ENCODE measurements at places on chromosomes 13 and 19.

GRCh38 chr13:113636266-113636963 lies 21.6 kb downstream of the ATP4B start:
- no peak for DNase-seq

DNA sequence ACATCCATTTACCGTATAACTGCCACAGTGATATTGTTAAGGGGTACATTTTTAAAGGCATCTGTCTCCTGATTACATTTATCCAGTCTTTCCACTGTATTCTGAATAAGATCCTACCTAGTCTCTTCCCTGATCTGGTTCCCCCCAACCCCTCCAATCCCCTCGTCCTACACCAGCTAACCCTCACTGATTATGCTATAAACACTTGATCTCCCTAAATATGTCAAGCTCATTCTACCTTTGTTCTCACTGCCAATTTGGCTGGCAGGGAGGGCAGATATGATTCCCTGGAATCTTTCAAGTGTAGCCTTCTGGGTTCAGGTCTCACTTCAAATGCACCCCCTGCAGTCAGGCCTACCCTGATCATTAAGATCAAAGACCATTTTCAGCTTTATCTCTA lies 1379.8 kb upstream of the MIR17HG start:
- no peak for DNase-seq

DNA sequence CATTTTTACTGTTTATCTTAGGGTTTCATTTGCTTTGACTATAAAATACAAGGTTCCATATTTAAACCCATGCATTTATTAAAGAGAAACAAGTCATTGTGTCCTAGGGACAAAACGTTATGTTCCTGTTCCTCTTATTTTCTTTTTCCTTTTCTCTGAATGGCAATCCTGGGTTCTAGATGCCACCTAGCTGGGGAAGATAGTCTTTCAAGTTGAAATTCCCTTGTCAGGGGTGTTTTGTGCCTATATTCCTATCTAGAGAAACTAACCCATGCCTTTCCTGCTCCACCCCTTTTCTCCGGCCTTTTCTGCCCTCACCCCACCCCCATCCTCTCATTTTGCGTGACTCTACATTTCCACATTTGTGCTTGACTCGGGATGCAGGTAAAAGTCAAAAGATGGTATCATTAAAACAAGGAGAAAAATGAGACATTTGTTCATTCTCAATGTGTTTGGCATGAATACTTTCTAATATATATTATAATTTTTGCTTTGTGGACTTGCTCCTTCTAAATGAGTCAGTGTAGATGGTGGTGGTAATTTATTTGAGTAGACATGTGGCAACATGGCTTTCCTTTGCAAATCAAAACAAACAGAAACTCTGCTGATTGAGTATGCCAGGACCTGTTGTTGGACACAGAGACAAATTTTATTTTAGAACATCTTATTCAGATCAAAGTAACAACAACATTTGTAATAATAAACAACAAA lies 26.8 kb upstream of the STARD13 start:
- no peak for DNase-seq

DNA sequence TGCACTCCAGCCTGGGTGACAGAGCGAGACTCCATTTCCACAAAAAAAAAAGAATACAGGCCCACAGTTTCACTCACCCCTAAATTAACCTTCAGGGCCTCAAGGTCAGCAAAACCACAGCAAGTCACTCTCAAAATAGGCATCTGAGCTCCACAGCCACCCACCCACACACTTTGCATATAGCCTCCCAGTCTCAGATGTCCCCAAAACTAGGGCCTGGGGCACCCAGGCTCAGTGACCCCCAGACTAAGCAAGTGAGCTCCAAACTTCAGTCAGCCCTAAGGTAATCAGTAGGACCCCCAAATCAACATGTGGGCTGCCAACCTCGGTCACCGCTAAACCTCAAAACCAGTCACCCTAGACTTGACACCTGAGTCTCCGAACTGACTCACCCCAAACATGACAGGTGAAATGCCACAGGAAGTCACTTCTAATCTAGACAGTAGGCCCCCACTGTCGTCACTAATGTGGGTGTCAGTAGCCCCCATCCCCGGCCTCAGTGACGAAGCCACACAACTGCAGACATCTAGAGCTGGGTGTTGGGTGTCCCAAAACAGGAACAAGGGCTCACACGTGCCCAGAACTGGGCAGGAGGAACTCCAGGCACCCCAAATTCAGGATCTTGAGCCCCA lies 13.9 kb downstream of the RABAC1 start:
- no peak for DNase-seq

DNA sequence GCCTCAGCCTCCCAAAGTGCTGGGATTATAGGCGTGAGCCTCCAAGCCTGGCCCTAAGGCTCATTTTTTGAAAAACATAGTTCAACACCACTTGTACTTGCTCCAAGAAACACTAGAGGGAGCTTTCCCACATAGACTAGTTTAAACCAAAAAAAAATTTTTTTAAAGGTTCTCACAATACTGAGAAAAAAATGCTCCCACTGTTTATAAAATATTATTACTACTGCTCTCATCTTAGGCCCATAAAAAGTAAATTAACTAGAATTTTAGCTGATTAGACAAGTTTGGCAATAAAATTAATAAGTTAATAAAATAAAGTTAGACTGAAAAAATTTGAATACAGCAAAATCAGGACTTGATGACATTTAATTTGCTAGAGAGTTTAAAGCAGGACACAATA lies 109.5 kb downstream of the TBC1D4 start:
- DNase-seq, result peak; percentile 76

DNA sequence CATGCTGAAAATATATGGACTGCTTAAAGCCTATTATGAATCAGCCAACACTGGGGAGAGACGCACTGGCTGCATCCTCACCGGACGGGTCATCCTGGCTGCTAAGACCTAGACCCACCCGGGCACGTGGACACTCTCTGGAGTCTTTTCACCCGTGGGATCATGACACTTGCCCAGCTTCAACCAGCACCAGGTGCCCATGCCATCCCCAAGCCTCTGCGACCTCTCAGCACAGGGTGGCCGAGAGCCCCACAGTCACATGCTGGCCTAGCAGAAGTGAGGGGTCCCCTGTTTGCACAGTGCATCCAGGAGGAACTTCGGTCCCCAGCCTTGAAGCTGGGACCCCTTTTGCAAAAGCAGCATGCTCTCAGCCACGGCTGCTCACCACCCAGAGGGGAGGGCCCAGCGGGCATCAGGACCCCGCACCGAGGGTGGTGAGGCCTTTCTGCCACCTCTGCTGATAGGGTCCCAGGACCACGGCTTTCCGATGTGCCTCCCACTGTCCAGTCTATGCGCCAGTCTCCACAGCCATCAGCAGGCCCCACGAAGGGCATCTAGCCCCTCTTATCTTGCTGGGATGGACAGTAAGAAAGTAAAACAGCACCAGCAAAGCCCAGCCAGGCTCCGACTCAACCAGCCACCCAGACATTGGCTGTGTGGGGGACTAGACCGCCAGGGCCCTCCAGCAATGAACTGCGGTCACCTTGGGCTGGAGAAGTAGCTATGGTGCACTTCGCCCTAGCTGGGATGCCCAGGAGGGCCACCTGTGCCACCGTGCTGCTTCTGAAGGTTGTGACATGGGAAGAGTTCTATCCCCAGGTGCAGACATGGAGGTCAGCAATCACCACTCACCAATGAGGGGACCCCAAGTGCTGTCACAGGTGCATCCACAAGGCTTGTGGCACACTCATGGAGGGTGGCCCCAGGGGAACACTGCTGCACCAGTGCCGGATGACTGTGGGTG lies 73.1 kb downstream of the CEBPG start:
- DNase-seq, result no peak

DNA sequence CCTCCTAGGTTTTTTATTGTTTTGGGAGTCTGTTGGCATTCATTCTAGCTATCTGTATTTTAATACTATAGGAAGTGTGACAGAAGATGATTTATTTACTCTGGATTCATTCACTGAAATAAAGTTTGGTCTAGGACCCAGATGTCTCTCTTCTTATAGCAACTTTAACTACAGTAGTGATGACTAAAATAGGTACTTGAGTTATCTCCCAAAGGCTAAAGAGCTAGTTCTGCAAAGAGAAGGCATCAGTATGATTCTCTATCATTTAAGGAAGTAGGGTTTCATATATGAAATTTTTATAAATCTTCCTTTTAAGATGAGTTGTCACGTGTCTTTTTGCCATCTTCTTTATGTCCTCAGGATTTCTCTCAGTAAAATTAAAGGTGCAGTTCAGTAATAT lies 507.4 kb downstream of the KCTD12 start:
- no peak for DNase-seq

DNA sequence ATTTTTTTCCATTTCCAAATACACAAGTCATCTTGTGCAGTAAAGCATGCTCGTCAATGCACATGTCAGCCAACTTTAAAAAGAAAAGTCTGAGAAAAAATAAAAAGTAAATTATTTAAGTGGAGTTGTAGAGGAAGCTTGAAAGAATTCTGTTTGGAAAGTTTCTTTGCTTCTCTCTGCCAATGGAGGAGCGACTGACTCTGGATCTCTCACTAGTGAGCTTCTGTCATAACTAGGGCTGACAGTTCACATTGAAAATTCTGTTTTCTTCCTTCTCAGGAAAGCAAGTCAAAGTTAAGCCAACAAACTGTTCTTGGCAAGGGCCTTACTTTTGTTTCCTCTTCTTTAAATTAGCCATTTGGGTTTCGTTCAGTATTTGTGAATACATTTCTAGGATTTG lies 298.2 kb downstream of the POU4F1 start:
- DNase-seq, result no peak

DNA sequence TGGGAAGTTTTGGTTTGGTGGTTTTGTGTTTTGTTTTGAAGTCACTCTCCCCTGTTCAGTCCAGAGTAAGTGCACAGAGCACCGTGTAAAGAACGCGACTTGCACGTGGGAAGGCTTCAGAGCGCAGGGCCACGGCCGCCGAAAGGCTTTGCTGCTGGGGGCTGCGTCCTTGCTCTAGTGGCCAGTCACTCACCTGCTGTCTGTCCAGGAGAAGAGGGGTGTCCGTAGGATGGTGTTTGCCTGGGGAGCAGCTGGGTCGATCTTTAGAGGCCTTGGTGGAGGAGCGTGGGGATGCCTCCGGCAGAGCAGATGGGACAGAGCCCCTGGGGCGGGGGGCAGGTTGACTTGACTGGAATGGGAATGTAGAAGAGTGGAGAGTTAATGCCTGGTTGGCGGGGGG lies 116.6 kb upstream of the MCF2L start:
- no peak for DNase-seq

All from hematopoietic multipotent progenitor cell treated with erythropoietin and hydrocortisone succinate and interleukin-3 and kit ligand, for 8 days (in vitro differentiated cells).